ENCODE measurements at places on chromosomes 2 and 18. TPM values are rescaled to one million over a fixed set of nuclear protein-coding genes. Genes with fewer than 3 reads are reported as not detected.

The DNAH6 gene
- total RNA-seq = 0.85 TPM

The CENPA gene
- total RNA-seq = 36.7 TPM

The ANTXR1 gene
- total RNA-seq = not detected

The AQP12B gene
- not detected for total RNA-seq

The SDC1 gene
- total RNA-seq = not detected

The PLCD4 gene
- 0.78 TPM for total RNA-seq

The MARCHF7 gene
- 86.7 TPM for total RNA-seq

The FASTKD1 gene
- total RNA-seq = 41.6 TPM

The FN1 gene
- 0.53 TPM for total RNA-seq

The SPATA3 gene
- 0.24 TPM for total RNA-seq

The GLI2 gene
- not detected for total RNA-seq

Data from activated CD4-positive, alpha-beta memory T cell treated with anti-CD3 and anti-CD28 coated beads for 36 hours (primary cell).